ENCODE measurements at places on chromosomes 3 and 15.

DNA sequence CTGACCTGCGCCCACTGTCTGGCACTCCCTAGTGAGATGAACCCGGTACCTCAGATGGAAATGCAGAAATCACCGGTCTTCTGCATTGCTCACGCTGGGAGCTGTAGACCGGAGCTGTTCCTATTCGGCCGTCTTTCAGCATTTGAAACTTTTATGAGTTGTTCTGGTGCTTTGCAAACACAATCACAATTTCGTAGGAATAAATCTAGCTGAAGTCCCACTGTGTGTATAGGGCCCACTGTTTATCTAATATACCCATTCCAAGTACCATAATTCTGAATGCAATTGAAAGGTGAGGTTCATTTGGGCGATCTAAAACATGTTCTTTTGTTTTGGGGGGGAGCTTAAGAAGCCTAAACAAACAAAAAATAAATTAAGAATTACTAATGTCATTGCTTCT lies 572.1 kb downstream of the FGF12 start:
- no peak for DNase-seq

- no peak for DNase-seq
Observed at GRCh38 chr3:153137626-153138025, 24.4 kb upstream of the RAP2B start.

GRCh38 chr3:134965865-134966481 lies 170.9 kb downstream of the EPHB1 start:
- no peak for DNase-seq

DNA sequence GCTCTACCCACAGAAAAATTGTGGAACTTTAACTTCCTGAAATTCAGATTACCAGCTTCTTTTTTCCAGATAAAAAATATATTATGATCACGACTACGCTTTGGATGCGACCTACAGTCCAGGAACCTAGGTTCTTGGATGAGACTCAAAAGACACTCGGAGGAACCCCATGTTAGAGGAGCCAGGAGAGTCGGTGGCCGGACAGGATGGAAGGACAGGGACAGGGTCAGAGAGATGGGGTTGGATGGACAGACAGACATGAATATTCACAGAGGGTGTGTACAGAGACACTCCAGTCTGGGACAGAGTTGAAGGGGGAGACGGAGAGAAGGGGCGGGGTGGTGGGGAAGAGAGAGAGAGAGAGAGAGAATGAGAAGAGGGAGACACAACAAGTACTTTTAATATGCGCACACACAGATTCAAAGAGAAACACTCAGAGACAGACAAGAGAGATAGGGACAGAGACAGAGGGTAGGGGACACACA lies 9.5 kb downstream of the FAM3D start:
- DNase-seq: no peak

DNA sequence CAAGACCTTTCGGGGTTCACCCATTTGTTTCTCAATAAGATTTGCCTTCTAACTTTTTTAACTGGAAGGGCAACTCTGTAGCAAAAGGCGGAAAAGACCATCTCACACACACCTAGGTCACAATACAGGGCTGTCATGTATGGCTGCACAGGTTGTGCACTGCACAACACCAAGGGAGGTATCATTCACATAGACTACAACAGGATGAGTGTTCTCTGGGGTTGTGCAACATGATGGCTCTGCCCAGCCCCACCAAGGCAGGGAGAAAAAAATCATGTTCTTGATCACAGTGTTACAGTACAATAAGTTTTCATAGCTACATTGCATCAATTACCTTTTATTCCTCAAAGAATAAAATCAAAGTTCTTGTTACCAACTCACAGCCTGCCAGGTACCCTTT lies 52.8 kb downstream of the ANXA2 start:
- DNase-seq: no peak

DNA sequence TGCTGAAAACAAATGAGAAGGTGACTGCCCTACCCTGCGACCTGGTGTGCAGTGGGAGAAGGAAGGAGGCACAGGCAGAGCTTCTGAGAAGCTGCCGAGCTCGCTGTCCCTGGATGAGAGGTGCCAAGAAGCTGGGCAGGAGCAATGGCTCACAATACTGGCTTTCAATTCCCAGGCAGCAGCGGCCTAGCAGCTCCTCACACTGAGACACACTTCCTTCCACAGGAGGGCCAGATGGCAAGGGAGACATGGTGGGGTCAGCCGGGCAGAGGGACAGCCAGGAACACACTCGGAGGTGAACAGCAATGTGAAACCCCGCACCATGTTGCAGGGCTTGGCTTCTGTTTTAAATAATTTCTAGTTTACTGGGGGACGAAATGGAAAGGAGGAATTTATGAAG lies 314.6 kb downstream of the EPHB1 start:
- DNase-seq: no peak

GRCh38 chr15:62486041-62486440 lies 321.0 kb upstream of the C2CD4B start:
- DNase-seq: no peak

DNA sequence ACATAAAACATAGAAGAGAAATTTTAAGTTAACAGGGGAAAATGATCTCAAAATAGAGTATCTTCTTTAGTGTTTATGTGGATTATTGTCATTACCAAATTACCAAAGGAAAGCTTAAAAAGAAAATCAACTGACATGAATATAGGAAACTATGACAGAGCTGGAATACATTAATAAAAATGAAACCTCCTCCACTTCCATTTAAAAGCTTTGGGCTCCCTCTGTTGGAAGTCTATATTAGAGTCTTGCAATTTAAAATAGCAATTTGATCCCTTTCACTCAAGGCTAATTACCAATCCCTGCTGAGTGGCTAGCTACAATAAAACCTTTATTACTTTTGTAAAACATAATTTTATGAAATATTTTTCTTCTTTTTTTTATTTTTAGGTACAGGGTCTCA lies 61.4 kb upstream of the IMPG2 start:
- DNase-seq: no peak

DNA sequence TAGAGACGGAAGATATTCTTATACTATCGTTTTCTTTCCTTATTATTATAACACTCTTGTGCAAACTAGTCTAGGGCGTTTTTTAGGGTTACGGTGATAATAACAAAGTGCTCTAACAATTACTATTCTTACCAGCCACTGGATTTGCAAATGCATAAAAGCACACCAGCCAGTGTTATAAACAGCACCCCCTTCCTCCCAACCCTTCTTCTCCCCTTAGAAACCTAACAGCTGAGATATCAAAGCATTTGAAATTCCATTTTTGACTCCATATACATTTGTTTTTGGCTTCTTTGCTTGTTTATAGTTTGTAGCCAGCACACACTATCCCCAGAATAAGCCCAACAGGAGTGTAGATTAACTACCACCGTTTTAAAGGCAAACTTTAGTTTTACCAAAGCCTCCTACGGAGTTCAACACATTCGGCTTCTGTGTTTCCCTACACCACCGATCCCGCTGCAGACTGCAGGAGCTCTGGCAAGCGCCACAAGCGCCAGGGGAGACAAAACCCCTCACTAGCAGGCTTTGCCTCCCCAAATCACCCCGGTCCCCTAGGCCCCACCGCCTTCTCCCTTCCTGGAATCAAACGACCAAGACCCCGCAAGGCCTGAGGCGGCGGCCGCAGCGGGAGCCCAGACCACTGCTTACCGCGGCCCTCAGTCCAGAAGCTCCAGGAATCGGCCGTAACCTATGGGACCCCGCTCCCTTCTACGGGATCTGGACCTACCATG lies 461 bp downstream of the COPB2 start:
- DNase-seq: no peak

- no peak for DNase-seq
Observed at GRCh38 chr15:71261909-71262308, 146.6 kb downstream of the THSD4 start.

GRCh38 chr15:45126535-45127158 lies 3.0 kb downstream of the DUOXA1 start:
- DNase-seq: no peak

GRCh38 chr3:137097386-137097785 lies 139.6 kb downstream of the IL20RB start:
- no peak for DNase-seq

- DNase-seq: no peak
Observed at GRCh38 chr3:48738926-48739616, 22.1 kb upstream of the IP6K2 start.

GRCh38 chr3:179268400-179269051 lies 17.6 kb upstream of the KCNMB3 start:
- DNase-seq: no peak

- no peak for DNase-seq
Observed at GRCh38 chr3:186180891-186181481, 72.1 kb upstream of the ETV5 start.
